ENCODE measurements at places on chromosomes 2 and 18. TPM values are rescaled to one million over a fixed set of nuclear protein-coding genes. Genes with fewer than 3 reads are reported as not detected.

Gene COL3A1
- polyA plus RNA-seq: 1,396 TPM

Gene MC2R
- polyA plus RNA-seq: not detected

Gene TDRD15
- not detected for polyA plus RNA-seq

Gene ALPG
- not detected for polyA plus RNA-seq

Gene DSG2
- polyA plus RNA-seq: 0.56 TPM

Gene PROKR1
- polyA plus RNA-seq: not detected

Gene SERPINB12
- not detected for polyA plus RNA-seq

Gene CCDC68
- polyA plus RNA-seq: 7.3 TPM

Gene FRZB
- polyA plus RNA-seq: 2.5 TPM

Gene CXCR1
- not detected for polyA plus RNA-seq

Gene RFX8
- polyA plus RNA-seq: 2.3 TPM

Gene TSPYL6
- polyA plus RNA-seq: not detected
